T-cell (primary cell): ENCODE measurements at places on chromosomes 11 and 22. TPM values are rescaled to one million over a fixed set of nuclear protein-coding genes. Genes with fewer than 3 reads are reported as not detected.

FOXR1 gene
- not detected for total RNA-seq

MIOX gene
- 0.70 TPM for total RNA-seq

OR52K2 gene
- total RNA-seq = not detected

GNG3 gene
- total RNA-seq = not detected

NRGN gene
- 11.0 TPM for total RNA-seq

IGSF9B gene
- 23.5 TPM for total RNA-seq

OR6A2 gene
- total RNA-seq = not detected

KCNC1 gene
- total RNA-seq = not detected

SEC14L2 gene
- 10.9 TPM for total RNA-seq

MICAL2 gene
- total RNA-seq = 38.7 TPM

KCNJ4 gene
- not detected for total RNA-seq

APOBEC3C gene
- total RNA-seq = 61.7 TPM

VPREB1 gene
- not detected for total RNA-seq

OR8K3 gene
- not detected for total RNA-seq

CWC15 gene
- 64.1 TPM for total RNA-seq

OR2AG1 gene
- not detected for total RNA-seq

DTX4 gene
- total RNA-seq = 1.5 TPM

SLC6A5 gene
- not detected for total RNA-seq

OR8A1 gene
- not detected for total RNA-seq

SCN3B gene
- total RNA-seq = not detected

RAC2 gene
- 383 TPM for total RNA-seq

CRYBA4 gene
- not detected for total RNA-seq

FREY1 gene
- 2.6 TPM for total RNA-seq

ADAMTS15 gene
- total RNA-seq = not detected

YPEL4 gene
- 12.9 TPM for total RNA-seq

KDM4D gene
- 0.54 TPM for total RNA-seq

OR10A2 gene
- not detected for total RNA-seq

CDKN1C gene
- 2.3 TPM for total RNA-seq

GTSE1 gene
- total RNA-seq = 1.3 TPM

UPK3A gene
- total RNA-seq = not detected

C11orf16 gene
- total RNA-seq = not detected

MUC5AC gene
- total RNA-seq = 0.03 TPM

PRR33 gene
- total RNA-seq = 0.12 TPM

WDR74 gene
- 91.3 TPM for total RNA-seq

TMEM218 gene
- 10.3 TPM for total RNA-seq

LIMK2 gene
- total RNA-seq = 31.5 TPM

GDPD5 gene
- total RNA-seq = 81.3 TPM

BEST1 gene
- not detected for total RNA-seq

OR5M11 gene
- total RNA-seq = not detected

DNAJB7 gene
- total RNA-seq = not detected

WNT11 gene
- 0.47 TPM for total RNA-seq

PYGM gene
- 34.7 TPM for total RNA-seq

GP1BB gene
- 2.1 TPM for total RNA-seq

PRR5 gene
- 58.7 TPM for total RNA-seq

ZC3H7B gene
- total RNA-seq = 49.7 TPM

KRTAP5-10 gene
- total RNA-seq = not detected

UBQLN3 gene
- not detected for total RNA-seq

GAL gene
- total RNA-seq = not detected

CD3D gene
- 361 TPM for total RNA-seq

P2RX6 gene
- total RNA-seq = 0.56 TPM

CHRDL2 gene
- total RNA-seq = 0.55 TPM

ARHGAP20 gene
- not detected for total RNA-seq

SEZ6L gene
- total RNA-seq = not detected

TMPRSS6 gene
- 1.1 TPM for total RNA-seq

TMEM191C gene
- 10.3 TPM for total RNA-seq
